ENCODE measurements at places on chromosomes 4 and X.

DNA sequence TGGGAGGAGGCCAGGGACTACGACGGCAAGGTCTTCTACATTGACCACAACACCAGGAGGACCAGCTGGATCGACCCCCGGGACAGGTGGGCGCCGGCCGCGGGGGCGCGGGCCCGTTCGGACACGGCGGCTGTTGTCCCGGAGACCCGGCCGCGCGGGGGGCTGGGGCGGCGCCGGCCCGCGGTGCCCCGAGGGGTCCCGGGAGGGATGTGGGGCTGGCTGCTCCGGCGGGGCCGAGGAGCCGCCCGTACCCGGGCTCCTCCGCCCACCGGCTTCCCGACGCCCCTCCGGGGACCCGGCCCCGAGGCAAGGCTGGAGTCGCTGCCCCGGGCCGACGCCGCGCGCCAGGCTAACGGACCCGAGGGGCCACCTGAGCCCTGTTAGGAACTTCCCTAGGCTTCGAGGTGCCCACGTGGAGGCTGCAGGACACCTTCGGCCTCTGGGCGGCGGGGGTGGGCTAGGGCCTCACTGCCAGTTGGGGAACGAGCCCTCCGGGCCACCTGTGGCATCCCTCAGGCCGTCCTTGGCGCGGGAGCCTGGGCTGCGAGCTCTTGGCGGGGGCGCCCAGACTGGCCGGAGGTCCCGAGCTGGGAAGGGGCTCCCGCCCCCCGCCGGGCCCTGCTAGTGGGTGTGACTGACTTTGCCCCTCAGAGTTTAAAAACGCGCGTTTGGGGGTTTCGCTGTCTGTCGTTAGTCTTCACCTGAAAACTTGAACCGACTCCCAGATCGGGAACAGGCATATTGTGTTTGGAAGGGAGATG lies 660 bp downstream of the WWC2 start:
- no peak for DNase-seq

- no peak for DNase-seq
These were observed 11.7 kb downstream of the MFAP3L start for GRCh38 chr4:170014359-170015011.

DNA sequence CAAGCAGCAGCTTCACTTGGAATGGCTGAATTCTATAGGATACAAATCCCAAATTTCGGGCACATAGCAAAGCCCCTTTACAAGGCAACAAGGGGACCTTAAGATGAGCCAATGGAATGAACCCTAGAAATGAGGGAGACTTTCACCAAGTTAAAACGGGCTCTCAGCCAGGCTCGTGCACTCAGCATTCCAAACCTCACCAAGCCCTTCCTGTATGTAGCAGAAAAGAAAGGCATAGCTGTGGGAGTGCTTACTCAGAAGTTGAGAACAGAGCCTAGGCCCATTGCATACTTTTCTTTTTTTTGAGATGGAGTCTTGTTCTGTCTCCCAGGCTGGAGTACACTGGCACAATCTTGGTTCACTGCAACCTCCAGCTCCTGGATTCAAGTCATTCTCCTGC lies 10.8 kb upstream of the HERC5 start:
- DNase-seq, result no peak

GRCh38 chr4:5967783-5968182 lies 50.4 kb downstream of the C4orf50 start:
- DNase-seq, result no peak

DNA sequence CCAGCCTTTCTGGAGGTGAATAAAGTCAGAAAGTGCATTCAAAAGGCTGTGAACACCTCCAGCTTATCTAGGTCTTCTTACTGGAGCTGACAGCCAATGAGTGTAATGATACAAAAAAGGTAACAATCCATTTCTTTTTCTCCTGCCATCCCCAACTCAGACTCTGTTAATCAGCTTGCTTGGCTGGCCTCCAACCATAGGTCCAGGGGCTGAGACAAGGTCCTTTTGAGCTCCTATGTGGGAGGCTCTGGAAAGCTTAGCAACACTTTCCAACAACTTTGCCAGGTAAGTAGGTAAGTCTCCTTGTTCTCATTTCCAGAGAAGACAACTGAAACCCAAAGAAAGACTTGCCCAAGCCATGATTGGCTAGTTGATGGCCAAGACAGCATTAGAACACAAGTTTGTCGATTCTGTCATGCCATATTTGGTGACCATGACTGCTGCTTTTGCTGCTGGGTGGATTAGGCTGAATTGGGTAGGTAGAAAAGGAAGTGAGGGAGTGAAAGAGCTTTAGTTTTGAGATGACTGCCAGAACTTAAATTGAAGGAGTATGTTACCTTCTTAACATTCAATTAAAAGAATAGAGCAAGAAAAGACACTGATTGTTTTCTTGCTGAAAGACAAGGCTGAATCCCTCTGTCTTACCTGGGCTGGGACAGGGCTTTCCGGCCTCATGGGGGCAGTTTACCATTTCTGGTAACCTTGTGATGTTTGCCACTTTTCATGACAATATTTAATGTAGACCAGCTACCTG lies 22.8 kb downstream of the VSIG4 start:
- no peak for DNase-seq

GRCh38 chr4:109532182-109532581 lies 27.9 kb upstream of the MCUB start:
- DNase-seq, result no peak

- no peak for DNase-seq
These were observed 105.0 kb upstream of the AFAP1 start for GRCh38 chr4:8044699-8045098.

DNA sequence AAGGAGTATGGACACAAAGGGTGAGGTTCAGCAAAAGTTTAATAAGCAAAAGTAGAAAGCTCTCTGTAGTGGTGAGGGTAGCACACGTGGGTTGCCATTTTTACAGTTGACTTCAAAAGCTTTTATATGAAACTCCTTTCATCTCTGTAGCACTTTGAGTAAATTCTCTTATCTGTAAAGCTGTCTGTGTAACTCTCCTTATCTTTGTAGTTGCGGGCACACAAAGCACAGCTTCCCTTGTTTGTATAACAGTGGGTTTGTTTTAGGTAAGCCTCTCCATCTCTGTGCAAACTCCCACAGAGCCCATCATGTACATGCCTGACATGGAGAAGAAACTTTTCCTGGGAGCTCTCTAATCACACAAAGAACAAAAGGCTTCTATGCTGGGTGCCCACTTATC lies 325.9 kb upstream of the PABPC5 start:
- DNase-seq, result no peak

- no peak for DNase-seq
These were observed 14.0 kb upstream of the KIAA0232 start for GRCh38 chr4:6768539-6768905.
